ENCODE measurements at places on chromosomes 6 and 20. TPM values are rescaled to one million over a fixed set of nuclear protein-coding genes. Genes with fewer than 3 reads are reported as not detected.

The TNFRSF6B gene
- not detected for polyA plus RNA-seq

The TXLNB gene
- 0.66 TPM for polyA plus RNA-seq

The CST2 gene
- not detected for polyA plus RNA-seq

The TRAPPC3L gene
- 0.84 TPM for polyA plus RNA-seq

Measured in naive B cell (primary cell).